ENCODE measurements at places on chromosomes 16 and 17. TPM values are rescaled to one million over a fixed set of nuclear protein-coding genes. Genes with fewer than 3 reads are reported as not detected.

Gene SOCS3
- total RNA-seq: 21.0 TPM

Gene TOM1L1
- 50.8 TPM for total RNA-seq

Gene DRC3
- total RNA-seq: 6.9 TPM

Gene OR4D1
- total RNA-seq: not detected
